Fibroblast of the conjunctiva (primary cell): ENCODE measurements at places on chromosomes 7 and 10.

GRCh38 chr7:150453181-150453580 lies 2.8 kb downstream of the GIMAP8 start:
- DNase-seq, result no peak

GRCh38 chr10:34175121-34175520 lies 640.0 kb downstream of the PARD3 start:
- no peak for DNase-seq

GRCh38 chr7:78635026-78635793 lies 818.3 kb downstream of the MAGI2 start:
- no peak for DNase-seq

GRCh38 chr10:73997461-73997786 lies 492 bp upstream of the VCL start:
- DNase-seq, result no peak

GRCh38 chr7:140391634-140392033 lies 6.7 kb downstream of the SLC37A3 start:
- no peak for DNase-seq

GRCh38 chr10:7400068-7400715 lies 10.6 kb downstream of the SFMBT2 start:
- DNase-seq, result no peak

DNA sequence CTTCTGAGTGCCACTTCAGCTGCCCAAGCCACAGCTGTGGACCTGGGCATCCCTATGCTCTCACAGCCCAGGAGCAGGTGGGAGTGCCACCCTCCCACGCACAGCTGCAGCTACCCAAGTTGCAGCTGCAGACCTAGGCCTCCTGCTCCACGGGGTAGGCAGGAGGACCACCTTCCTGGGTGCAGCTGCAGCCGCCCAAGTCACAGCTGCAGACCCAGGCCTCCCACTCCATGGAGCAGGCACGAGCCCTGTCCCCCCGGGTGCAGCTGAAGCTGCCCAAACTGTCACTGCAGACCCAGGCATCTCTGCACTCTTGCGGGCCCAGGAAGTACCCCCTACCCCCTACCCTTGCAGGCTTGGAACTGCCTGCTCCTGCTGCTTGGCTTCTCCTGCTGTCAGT lies 260.2 kb downstream of the XPNPEP1 start:
- DNase-seq, result no peak

DNA sequence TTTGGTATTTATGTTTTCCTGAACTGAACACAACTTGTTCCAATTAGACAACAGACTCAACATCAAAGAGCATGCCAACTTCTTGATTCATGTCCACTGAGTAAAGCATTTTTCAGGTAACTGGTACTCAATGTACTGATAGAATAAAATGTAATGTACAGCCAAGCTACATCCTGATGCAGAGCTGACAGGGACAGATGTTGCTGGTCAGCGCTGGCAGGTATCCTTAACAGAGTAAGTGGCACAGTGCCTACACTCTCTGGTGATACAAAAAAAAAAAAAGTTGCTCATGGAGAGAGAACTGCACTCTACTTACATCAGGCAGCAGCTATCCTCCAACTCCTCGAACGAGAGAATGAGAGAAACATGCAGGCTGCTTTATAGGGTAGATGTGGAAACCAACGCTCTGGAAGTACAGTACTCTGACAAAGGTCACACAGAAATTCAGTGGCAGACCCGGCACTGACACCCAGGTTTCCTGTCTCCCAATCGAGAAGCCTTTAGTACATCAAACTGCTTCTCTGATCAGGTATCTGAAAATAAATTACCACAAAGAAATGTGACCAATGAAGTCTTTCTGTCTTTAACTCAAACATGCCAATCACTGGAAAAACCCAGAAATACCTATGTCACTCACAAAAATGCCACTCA lies 4.6 kb downstream of the ITGB1 start:
- DNase-seq, result no peak

DNA sequence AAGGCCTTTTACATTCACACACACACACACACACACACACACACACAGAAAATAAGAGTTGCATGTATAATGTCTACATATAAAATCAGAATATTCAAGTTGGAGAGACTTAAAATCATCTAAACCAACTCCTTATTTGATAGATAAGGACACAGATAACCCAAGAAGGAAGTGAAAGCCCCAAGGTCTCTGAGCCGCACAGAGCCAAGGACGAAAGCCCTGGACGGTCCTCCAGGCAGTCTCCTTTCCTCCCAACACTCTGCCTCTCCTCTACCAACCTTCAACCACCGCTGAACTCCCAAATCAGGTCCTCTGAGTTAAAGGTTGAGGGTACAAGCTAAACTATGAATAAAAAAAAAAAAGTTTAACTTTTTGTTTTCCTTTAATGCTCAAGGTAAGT lies 28.2 kb downstream of the UBE2H start:
- no peak for DNase-seq

DNA sequence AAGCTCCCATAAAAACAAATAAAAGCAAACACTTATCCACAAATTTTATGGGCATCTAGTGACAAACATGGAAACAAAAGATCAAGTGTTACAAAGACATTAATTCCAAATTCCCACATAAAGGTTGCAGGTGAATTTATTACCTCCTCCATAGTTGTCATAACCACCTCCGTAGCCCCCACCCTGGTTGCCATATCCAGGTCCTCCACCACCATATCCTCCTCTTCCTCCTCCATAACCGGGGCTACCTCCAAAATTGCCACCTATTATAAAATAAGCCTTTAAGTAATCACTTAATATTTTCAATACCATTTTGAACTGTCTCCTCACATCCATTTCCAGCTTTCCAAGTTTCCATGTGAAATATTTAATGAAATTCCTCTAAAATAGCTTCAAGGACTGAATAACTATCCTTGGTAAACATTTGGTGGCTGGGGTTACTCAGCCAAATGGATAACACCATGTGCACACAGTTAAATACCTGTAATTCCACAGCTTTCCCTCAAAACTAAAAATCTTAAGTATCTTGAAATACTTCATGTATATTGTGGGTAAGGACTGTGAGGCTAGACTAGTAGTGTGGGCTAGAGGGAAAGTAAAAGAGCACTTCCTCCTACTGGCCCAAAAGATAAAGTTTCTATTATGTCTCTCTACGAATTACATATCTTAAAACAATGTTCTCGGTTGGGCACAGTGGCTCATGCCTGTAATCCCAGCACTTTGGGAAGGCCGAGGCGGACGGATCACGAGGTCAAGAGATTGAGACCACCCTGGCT lies 6.9 kb downstream of the HNRNPA2B1 start:
- no peak for DNase-seq

- DNase-seq, result no peak
Measured at GRCh38 chr10:75265856-75266255, 30.1 kb upstream of the COMTD1 start.

DNA sequence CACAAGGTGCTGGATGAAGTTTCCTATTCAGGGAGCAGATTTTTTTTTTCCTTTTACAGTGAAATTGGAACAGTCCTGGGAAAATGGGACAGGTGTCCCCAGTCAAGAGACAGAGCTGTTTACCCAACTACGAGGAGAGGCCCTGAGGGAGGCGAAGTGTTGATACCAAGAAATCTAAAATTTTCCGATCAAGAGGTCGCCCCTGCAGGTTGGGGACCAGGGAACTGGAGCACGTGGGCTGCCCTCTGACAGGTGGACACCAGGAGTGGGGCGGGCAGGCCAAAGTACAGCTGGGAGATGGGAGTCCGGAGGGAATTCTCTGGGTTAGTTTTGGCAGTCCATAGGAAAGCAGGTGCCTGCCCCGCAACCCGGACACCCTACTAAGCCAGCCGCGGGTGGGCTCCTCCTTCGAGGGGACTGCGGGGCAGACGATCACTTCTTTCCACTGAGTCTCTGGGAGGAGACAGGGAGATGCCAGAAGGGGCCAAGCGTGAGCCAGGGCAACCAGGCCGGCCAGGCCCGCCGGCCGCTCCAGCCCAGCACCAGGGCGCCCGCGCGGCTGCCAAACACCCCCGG lies 965 bp upstream of the CAMK1D start:
- no peak for DNase-seq

DNA sequence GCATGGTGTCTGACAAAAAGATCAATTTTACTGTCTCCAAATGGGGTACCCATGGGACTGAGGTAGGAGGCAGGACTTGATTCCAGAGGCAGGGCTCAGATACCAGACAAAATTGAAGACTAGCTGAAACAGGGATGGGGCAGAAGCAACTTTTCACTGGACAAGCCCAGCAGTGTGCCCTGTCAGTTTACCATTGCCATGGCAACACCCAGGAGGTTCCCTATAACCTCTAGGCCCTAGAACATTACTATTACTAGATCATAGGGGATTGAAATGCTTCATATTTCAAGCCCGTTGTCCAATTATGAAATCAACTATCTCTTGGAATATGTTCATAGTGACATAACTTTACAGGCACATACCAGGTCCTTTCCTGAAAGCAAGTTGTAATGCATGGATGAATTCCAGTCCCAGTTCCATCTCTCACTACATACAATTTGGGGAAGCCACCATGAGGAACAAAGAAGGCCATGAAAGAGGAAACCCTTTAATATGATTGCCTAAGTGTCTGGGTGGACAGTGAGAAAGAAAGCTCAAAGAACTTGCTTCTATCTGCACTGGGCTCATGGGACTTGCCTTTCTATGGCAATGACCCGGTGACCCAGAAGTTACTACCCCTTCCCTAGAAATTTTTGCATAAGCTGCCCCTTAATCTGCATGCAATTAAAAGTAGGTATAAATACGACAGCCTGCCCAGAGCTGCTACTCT lies 557.9 kb downstream of the KCNMA1 start:
- DNase-seq, result no peak

- no peak for DNase-seq
Measured at GRCh38 chr7:39987641-39988347, 37.7 kb downstream of the CDK13 start.

GRCh38 chr7:100590077-100590737 lies 4.1 kb downstream of the FBXO24 start:
- no peak for DNase-seq

DNA sequence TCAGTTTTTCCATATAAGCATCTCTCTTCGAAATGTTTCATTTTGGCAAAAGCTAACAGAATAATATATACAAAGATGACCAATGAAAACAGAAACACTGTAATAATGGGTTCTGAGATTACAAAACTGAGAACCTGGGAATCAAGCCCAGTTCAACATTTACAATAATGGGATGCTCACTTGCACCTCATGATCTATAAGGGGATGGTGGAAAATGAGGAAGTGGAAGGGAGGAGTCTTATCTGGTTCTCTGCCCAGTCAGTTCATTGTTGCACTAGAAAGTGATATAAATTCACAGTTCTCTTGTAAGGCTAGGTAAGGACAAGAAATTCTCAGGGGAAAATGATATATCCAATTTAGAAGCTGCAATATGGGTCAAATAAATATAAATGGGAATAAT lies 31.7 kb upstream of the RHOBTB1 start:
- no peak for DNase-seq

DNA sequence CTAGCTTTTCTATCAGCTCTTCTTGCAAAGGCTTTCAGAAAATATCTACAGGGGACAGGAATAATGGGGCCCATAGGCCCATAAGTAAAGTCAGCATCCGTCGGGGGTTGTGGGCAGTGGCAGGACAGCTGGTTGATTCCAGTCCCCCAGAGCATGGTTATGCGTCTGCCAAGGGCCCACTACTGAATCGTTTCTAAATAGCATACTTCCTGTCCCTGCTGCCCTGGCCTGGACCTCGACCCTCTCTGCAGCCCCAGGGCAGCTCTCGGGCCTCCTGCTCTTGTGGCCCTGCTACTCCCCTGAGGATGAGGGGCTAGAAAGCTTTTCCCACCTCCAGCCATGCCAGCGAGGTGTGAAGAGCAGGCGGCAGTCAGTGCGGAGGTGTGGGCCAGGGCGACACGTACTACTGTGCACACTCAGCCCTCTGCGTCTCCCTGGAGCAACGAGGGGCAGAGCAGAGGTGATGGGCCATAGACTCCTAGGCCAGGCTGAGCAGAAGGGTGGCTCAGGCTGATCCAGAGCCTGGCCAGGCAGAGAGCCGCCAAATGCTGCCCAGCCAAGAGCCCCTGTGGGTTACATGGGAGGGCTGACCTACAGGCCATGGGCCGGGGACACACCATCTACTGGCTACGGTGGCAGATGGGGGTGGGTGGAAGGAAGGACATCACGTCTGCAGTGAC lies 4.7 kb upstream of the OPN4 start:
- no peak for DNase-seq

DNA sequence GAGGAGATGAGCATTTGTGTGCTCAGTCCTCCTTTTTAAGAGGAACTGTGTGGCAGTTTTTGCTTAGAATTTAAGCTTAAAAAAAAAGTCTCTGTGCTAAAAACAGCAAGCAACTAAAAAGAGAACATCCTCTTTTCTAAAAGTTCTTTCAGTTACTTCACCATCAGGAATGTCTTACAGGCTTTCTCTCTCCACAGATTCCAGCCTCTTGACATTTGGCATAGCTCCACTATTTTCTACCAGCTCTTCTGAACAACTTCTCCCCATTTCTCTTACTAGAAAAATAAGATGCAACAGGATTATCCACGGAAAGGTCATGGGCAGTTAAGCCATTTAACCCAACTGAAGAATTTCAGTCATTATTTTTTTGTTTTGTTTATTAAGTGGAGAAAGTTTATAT lies 13.2 kb downstream of the PCLO start:
- no peak for DNase-seq

DNA sequence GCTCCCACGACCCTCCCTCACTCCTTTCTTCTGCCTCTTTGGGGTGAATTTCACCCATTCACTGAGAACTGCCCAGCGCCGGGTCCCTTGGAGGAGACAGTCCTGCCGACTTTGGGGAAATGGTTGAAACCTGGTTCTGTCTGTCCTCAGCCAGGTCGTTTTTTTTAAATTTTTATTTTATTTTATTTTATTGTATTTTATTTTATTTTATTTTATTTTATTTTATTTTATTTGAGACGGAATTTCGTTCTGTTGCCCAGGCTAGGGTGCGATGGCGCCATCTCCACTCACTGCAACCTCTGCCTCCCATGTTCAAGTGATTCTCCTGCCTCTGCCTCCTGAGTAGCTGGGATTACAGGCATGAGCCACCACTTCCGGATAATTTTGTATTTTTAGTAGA lies 105.9 kb upstream of the SH2B2 start:
- DNase-seq, result no peak

GRCh38 chr7:29281782-29282541 lies 87.4 kb downstream of the CHN2 start:
- DNase-seq, result no peak

GRCh38 chr10:80268938-80269588 lies 20.4 kb downstream of the MAT1A start:
- no peak for DNase-seq

DNA sequence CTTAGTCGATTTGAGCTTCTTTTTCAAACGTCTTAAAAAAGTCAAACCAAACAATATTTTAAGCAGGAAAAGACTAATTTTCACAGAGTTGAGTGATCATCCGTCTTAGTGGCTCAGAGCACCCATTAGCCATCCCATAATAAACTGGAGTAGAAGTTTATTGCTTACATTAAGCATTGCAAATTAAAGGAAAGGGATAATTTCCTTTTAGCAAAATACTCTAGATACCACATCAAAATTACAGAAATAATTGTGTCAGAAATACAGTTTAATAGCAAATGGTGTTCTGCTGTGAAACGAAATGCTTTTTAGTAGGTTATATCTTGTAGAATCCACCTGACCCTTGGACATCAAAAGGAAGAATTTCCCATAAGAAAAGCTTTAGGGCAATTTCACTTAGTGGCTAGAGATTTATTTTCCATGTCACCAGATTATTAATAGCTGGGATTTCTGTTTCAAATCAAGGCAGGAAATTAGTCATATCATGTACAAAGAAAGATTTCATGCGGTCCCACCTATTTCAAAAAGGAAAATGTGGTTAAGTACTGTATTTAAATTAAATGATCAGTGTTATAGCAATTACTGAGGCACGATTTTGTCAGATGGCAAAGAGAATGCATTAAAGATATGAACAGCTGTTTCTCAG lies 96.2 kb downstream of the NPTX2 start:
- no peak for DNase-seq

- DNase-seq, result no peak
Measured at GRCh38 chr7:108809356-108809755, 239.7 kb downstream of the DNAJB9 start.
